ENCODE measurements at places on chromosomes 16 and 17. TPM values are rescaled to one million over a fixed set of nuclear protein-coding genes. Genes with fewer than 3 reads are reported as not detected.

DNA sequence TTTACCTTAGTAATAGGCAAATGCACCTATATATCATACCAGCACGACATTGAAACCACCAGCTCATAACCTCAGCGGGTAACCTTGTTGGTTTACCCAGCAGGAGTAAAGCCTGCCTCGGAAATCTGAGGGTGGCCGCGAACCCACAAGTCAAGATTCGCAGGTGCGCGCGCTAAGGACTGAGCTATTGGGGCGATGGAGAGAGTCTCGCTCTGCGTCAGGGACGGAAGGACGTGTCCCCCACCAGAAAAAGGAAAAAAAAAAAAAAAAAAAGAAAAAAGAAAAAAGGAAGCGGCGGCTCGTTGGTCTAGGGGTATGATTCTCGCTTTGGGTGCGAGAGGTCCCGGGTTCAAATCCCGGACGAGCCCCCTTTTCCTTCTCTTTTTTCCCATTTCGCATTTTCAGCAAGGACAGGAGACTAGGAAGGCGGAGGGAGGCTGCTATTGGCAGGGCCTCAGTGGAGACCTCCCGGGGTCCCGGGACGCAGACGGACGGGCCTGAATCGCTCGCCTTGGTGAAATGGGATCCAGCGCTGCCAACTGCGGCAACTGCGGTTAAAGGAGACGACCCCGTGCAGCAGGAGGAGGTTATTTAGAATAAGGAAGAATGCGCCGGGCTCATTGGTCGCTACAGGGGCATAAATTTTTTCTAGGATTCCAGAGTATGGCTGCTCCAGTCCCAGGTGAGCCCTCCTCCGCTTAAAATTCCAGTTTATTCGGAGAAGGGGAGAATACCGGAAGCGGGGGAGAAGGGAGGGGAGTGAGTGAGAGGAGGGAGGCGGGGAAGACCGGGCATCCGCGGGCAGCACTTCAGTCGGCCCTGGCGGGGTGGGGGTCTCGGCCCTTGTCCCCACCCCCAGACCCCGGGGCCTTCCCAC lies at the start of gene OR1F1:
Gene OR1F1 (plus strand): TSS at position 407 of the 877 bp plus-strand sequence.
- H3K4me3 ChIP-seq: peak within 1 kb of the TSS; percentile 98
- peaks cover 4% of the 10 kb centered on the region for H3K36me3 ChIP-seq
- peaks cover 93% of the 10 kb centered on the region for H3K27me3 ChIP-seq

DNA sequence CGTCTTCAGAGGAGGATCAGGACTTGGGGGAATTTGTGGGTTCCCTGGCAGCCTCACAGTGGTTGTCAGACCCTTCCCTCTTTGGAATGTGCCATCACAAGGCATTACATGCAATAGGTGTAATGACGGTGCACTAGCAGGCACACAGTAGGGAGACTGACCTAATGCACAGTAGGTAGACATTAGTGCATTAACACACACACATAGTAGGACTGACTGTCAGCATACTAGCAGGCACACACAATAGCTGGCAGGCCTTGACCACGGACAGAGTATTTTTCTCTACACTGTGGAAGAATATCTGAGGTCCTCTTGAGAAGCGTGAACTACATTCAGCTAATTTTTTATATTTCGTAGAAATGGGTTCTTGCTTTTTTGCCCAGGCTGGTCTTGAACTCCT lies 10.9 kb upstream of the UBALD2 start:
- no peak for DNase-seq
- no peaks in the 10 kb centered on the region for H3K36me3 ChIP-seq
- peak overlapping the region; percentile 63 for H3K27ac ChIP-seq
- H3K4me1 ChIP-seq: peaks cover 28% of the 10 kb centered on the region
- no peaks in the 10 kb centered on the region for H3K27me3 ChIP-seq

DNA sequence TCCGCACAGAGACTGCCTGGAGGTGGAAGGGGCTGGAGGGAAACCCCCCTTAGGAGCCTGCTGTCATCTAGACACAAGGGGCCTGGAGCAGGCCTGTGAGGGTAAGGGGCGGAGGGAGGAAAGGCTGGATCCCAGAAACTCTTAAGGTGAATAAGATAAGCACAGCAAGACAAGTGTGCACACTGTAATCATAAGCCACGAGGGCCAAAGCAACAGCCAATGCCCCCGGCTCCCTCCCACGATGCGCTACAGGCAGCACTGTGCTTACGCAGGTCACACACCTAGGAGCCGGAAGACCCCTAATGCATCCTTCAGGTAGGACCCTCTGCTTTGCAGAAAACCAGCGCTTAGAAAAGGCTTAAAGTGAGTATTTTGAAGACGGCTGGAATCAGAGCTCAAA lies 24.6 kb downstream of the ZFHX3 start:
- H3K4me1 ChIP-seq: peaks cover 86% of the 10 kb centered on the region
- H3K27ac ChIP-seq: peak overlapping the region; percentile 82

DNA sequence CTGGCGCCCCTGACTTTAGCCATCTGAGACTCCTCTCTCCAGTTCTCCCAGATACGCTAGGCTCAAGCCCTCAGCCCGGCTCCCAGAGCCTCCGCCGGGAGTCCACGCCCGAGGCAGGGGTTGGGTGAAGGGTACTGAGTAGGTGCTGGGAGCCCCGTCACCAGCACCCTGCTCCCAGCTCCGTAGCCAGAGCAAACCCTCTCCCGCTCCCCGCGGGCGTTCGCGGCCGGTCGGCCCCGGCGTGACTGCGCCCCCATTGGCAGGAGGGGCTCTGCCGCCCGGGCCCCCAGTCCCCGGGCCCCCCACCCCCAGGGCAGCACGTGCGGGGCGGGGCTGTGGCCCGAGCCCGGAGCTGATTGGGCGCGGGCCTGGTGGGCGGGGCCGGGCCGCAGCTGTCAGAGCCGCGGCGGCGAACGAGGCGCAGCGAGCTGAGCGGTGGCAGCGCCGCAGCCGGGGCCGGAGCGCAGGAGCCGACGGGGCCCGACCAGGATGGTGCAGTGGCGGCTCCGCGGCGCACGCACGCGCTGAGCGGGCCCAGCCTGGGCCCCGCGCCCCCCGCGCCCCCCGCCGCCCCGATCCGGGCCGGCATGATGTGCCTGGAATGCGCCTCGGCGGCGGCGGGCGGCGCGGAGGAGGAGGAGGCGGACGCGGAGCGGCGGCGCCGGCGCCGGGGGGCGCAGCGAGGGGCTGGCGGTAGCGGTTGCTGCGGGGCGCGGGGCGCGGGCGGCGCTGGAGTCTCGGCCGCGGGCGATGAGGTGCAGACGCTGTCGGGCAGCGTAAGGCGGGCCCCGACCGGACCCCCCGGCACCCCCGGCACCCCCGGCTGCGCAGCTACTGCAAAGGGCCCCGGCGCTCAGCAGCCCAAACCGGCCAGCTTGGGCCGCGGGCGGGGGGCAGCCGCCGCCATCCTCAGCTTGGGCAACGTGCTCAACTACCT lies at the start of gene SPNS2:
Gene SPNS2 (plus strand): TSS at position 421 of the 937 bp plus-strand sequence. CDS start 167 bp downstream, at position 588.
- no peaks in the 10 kb centered on the region for H3K36me3 ChIP-seq
- H3K4me1 ChIP-seq: peaks cover 4% of the 10 kb centered on the region
- H3K4me3 ChIP-seq: peak within 1 kb of the TSS; percentile 50
- peaks cover 76% of the 10 kb centered on the region for H3K27me3 ChIP-seq
- H3K27ac ChIP-seq: no peak within 1 kb of the TSS
- DNase-seq: peak; percentile 44

DNA sequence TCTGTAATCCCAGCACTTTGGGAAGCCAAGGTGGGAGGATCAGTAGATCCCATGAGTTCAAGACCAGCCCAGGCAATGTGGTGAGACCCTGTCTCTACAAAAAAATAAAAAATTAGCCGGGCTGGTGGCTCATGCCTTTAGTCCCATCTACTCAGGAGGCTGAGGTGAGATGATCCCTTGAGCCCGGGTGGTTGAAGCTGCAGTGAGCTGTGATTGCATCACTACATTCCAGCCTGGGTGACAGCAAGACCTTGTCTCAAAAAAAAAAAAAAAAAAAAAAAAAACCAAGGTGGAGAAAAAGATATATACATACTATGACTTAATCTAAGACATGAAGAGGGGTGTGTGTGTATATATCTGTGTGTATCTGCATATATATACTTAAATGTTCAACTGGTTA lies 26.7 kb downstream of the BBS2 start:
- H3K4me3 ChIP-seq: no peak overlapping the region
- H3K36me3 ChIP-seq: peaks cover 12% of the 10 kb centered on the region
- peaks cover 1% of the 10 kb centered on the region for H3K4me1 ChIP-seq
- H3K27ac ChIP-seq: no peak overlapping the region
- DNase-seq: no peak

GRCh38 chr17:80891397-80892018 lies 100.1 kb upstream of the CHMP6 start:
- H3K36me3 ChIP-seq: no peaks in the 10 kb centered on the region
- H3K27ac ChIP-seq: peak overlapping the region; percentile 57
- H3K4me1 ChIP-seq: peaks cover 6% of the 10 kb centered on the region
- H3K27me3 ChIP-seq: no peaks in the 10 kb centered on the region

- H3K4me3 ChIP-seq: no peak overlapping the region
- H3K36me3 ChIP-seq: no peaks in the 10 kb centered on the region
- peaks cover 32% of the 10 kb centered on the region for H3K4me1 ChIP-seq
- H3K27me3 ChIP-seq: no peaks in the 10 kb centered on the region
- H3K27ac ChIP-seq: no peak overlapping the region
These were observed 948.7 kb downstream of the KCNJ2 start for GRCh38 chr17:71118039-71118438.

GRCh38 chr17:69669441-69670178 lies 255.1 kb downstream of the MAP2K6 start:
- no peaks in the 10 kb centered on the region for H3K27me3 ChIP-seq
- H3K4me1 ChIP-seq: no peaks in the 10 kb centered on the region
- H3K36me3 ChIP-seq: no peaks in the 10 kb centered on the region

- no peaks in the 10 kb centered on the region for H3K36me3 ChIP-seq
- H3K4me3 ChIP-seq: peak overlapping the region; percentile 12
- H3K27ac ChIP-seq: no peak overlapping the region
These were observed 29.6 kb downstream of the NGFR start for GRCh38 chr17:49524473-49525359.

GRCh38 chr16:84459941-84460405 lies 44.5 kb downstream of the MEAK7 start:
- H3K4me1 ChIP-seq: peaks cover 4% of the 10 kb centered on the region
- H3K27me3 ChIP-seq: no peaks in the 10 kb centered on the region
- H3K36me3 ChIP-seq: peaks cover 12% of the 10 kb centered on the region
- H3K27ac ChIP-seq: no peak overlapping the region
- no peak overlapping the region for H3K4me3 ChIP-seq

DNA sequence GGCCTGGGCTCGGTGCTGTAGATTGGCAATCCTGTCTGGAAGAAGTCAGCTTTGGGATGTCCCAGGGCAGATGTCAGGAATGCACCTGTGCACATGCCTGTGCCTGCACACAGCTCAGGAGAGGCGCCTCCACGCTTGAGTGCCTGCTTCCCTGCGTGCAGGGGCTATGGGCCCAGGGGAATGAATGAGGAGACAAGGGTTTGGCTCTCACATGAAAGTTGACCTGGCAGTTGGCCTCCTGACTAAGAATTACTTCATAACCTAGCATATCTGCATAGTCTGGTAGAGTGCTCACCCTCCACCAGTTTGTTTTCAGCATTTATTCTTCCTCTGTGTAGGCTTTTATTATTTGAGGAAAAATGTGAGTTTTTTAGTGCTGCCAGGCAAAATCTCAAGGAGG lies 50.0 kb downstream of the PLD6 start:
- no peak overlapping the region for H3K4me3 ChIP-seq
- no peaks in the 10 kb centered on the region for H3K27me3 ChIP-seq
- H3K27ac ChIP-seq: no peak overlapping the region

DNA sequence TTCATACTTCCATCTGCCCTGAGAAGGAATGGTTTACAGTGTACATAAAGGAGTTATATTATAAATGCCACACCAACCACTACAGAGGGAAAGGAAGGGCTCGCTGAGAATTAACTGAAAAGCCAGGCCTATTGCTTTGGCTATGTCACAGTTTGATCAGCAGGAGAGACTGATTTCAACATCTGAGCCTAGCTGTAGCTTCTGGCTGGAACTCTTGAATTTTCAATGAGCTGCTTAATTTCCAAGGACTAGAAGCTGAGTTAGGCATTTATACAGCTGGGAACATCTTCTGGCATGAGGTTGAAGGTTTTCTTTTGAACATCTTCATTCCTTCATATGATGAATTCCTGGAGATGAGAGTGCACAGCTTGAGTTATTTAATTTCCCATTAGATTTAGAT lies 47.6 kb upstream of the GNAO1 start:
- peaks cover 14% of the 10 kb centered on the region for H3K27me3 ChIP-seq
- H3K4me3 ChIP-seq: no peak overlapping the region
- H3K36me3 ChIP-seq: no peaks in the 10 kb centered on the region
- DNase-seq: no peak
- no peak overlapping the region for H3K27ac ChIP-seq

DNA sequence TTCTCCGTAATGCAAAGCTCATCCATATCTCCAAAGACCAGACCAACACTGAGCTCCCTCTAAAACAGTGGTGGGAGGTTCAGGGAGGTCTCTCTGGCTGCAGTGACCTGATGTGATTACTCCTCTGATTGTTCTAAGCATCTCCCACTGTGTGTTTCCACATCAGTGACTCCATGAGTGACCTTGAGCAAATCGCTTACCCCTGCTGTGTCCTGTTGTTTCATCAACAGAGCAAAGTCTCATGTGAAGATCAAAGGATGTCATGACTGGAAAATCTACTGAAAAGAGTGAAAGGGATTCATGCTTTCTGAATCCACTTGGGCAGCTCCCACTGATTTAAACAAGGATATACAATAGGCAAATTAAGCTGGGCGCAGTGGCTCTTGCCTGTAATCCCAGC lies 352.9 kb downstream of the TMEM114 start:
- H3K27ac ChIP-seq: no peak overlapping the region
- no peaks in the 10 kb centered on the region for H3K36me3 ChIP-seq
- no peak for DNase-seq
- no peak overlapping the region for H3K4me3 ChIP-seq

DNA sequence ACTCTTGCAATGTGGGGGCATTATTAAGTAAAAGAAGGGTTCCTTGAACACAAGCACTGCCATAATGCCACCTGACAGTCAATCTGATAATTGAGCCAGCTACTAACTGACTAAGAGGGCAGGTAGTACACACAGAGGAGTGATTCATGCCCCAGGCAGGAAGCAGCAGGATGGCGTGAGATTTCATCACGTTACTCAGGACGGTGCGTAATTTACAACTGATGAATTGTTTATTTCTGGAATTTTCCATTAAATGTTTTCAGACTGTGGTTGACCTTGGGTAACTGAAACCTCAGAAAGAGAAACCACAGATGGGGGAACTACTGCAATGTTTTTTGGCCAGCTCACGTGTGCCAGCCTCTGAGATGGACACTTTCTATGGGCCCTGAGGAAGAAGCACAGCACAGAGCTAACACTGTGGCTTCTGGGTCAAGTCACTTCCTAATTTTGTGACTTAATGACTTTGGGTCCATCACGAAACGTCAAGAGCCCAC lies 46.7 kb downstream of the C17orf67 start:
- peaks cover 13% of the 10 kb centered on the region for H3K27me3 ChIP-seq
- H3K27ac ChIP-seq: peak overlapping the region; percentile 28
- H3K4me1 ChIP-seq: no peaks in the 10 kb centered on the region

Gene TEKT5
- 0.25 TPM for total RNA-seq

Gene ADAT1
- 82.6 TPM for total RNA-seq

Gene LRRC37A
- total RNA-seq: 2.9 TPM

Gene PITPNM3
- 1.4 TPM for total RNA-seq

Gene NACA2
- not detected for total RNA-seq

Gene DNAI2
- total RNA-seq: not detected

Gene QRICH2
- total RNA-seq: 12.3 TPM

Gene SENP3
- 83.7 TPM for total RNA-seq

Gene EFNB3
- 25.3 TPM for total RNA-seq

Gene DBF4B
- 51.1 TPM for total RNA-seq

Gene PAFAH1B1
- total RNA-seq: 136 TPM

Gene IL17C
- 0.23 TPM for total RNA-seq

Gene GFOD2
- 33.8 TPM for total RNA-seq

Gene ALOX12B
- not detected for total RNA-seq

Gene FBXO39
- total RNA-seq: not detected

Gene C17orf113
- 2.0 TPM for total RNA-seq

Gene ZNF232
- 43.9 TPM for total RNA-seq
